ENCODE measurements at places on chromosomes 5 and 9.
A peak's percentile ranks its signal among the peaks of the same experiment; 100 is the strongest.

DNA sequence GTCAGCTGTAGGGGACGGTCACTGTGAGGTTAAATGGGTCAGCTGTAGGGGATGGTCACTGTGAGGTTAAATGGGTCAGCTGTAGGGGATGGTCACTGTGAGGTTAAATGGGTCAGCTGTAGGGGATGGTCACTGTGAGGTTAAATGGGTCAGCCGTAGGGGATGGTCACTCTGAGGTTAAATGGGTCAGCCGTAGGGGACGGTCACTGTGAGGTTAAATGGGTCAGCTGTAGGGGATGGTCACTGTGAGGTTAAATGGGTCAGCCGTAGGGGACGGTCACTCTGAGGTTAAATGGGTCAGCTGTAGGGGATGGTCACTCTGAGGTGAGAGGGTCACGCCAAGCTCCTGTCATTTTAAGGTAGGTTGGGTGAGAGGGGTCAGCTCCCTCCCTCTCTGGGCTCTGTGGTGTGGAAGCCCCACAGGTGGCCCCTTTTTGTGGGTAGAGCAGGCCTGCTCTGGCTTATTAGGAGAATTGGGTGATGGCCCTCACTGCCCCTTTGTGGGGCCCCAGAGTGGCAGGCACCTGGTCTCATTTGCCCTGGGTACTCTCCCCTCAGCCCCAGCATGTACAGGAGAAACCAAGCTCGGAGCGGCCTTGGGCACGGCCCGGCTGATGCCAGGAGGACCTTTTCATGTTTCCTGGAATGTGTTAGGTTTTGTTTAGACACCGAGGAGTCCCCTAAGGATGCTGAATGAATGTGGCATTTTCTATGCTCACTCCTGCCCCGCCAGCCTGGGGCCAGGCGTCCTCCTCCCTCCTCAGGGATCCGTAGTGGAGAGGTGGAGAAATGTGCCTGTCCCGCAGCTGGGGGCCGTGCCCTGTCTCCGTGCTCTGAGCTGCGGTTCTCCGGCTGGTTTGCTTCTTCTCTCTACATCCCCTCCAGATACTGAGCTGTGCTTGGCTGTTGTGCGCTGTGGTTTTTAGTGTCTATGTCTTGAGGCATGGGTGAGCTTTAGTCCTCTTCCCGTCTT is 31.4 kb downstream of the AHRR start:
- no peak for DNase-seq

- no peak for DNase-seq
These were observed 2.6 kb downstream of the SLC2A6 start for GRCh38 chr9:133476036-133476931.

- no peak for DNase-seq
These were observed 84.8 kb upstream of the NEURL1B start for GRCh38 chr5:172556262-172556661.

- no peak for DNase-seq
These were observed 73.8 kb upstream of the RAI14 start for GRCh38 chr5:34582371-34582770.

GRCh38 chr9:112665347-112665746 is 52.6 kb downstream of the INIP start:
- DNase-seq, result no peak

DNA sequence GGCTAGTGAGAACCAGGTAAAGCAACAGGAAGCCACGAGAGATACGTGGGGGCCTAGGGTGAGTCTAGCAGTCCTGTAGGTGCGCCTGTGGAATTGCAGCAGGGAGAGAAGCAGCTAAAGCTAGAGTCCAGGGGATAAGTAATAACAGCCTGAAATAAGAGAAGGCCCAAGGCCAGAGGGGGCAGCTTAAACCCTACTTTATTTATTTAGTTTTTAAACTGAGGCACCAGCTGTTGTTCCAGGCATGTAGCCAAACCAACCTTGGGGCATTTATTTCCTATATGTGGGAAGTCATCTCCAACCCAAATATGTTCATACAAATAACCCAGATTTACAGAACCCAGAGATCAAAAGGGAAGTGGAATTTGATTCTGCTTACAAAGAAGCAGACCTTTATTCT is 93.5 kb downstream of the GLDC start:
- no peak for DNase-seq

DNA sequence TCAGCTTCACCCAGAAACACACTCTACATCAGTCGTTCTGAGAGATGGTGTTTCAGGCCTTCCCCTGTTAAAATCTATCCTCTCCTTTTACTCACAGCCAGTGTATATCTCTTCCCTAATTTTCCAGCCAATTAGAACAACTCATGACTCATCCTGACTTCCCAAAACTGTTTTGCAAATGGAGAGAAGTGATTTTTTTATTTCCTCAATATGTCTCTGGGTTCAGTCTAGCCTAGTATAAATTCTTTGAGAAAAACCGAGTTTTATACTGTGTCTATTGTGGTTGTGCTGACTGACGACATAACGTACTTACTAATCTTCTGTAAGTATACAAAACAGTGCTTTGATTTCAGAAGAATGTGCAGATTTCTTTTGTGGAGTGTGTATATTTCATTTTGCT is 28.4 kb upstream of the CAST start:
- DNase-seq, result no peak

GRCh38 chr5:144194144-144194543 is 23.5 kb downstream of the KCTD16 start:
- DNase-seq, result no peak

DNA sequence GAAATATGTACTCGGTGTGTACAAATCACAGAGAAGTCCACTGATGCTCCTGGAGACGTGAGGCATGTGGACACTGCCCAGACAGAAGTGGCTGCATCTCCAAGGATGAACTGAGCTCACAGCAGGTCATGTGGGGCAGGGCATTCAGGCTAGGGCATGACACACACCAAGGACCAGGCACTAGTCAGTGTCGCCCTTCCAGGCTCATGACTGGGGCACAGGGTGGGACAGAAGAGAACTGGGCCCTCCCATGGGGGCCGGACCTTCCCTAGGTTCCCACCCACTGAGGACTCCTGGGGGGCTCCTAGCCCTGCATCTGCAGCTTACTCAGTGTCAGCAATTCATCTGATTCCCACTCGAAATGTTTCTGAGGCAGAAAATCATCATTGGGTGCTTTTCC is 256.8 kb upstream of the IRX4 start:
- DNase-seq, result no peak

GRCh38 chr5:112434641-112435040 is 15.6 kb upstream of the EPB41L4A start:
- no peak for DNase-seq

GRCh38 chr5:129593525-129593924 is 133.4 kb downstream of the ADAMTS19 start:
- DNase-seq, result no peak

DNA sequence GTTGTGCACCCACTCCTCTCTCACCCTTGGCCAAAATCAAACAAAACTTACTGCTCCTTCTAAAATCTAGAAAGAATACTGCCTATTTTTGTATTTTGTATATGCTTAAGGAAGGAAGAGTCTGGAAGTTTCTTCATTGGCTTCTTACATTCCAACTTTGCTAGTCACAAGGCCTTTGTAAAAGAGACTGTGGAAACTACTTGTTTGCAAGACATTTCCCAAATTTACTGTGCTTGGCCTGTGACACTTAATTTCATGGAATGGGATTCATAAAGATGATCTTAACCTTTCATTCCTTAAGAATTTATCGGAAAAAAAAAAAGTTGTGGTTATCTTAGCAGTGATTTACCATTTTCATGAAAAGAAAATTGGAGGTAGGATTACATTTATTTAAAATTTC is 208.9 kb downstream of the VPS13A start:
- DNase-seq, result no peak

DNA sequence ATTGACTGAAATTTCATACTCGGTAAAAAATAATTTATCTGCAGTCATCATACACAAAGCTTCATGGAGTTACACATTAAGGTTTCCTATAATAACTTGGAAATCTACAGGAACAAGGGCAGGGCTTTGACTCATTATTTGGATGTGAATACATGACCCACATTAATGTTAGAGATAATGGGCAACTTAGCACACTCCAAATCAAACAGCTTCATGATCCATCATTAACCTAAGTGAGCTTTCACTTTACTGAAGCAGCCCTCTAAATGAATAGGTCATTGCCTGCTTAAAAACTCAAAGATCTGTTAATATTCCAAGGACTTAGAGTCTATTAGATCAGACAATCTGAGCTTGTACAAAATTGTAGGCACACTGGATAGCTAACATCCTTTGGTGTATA is 9.0 kb downstream of the CDH12 start:
- no peak for DNase-seq

GRCh38 chr5:68304421-68305052 is 89.0 kb downstream of the PIK3R1 start:
- DNase-seq, result peak; percentile 15

- DNase-seq, result no peak
These were observed 23.8 kb upstream of the SLC46A2 start for GRCh38 chr9:112914524-112914923.

DNA sequence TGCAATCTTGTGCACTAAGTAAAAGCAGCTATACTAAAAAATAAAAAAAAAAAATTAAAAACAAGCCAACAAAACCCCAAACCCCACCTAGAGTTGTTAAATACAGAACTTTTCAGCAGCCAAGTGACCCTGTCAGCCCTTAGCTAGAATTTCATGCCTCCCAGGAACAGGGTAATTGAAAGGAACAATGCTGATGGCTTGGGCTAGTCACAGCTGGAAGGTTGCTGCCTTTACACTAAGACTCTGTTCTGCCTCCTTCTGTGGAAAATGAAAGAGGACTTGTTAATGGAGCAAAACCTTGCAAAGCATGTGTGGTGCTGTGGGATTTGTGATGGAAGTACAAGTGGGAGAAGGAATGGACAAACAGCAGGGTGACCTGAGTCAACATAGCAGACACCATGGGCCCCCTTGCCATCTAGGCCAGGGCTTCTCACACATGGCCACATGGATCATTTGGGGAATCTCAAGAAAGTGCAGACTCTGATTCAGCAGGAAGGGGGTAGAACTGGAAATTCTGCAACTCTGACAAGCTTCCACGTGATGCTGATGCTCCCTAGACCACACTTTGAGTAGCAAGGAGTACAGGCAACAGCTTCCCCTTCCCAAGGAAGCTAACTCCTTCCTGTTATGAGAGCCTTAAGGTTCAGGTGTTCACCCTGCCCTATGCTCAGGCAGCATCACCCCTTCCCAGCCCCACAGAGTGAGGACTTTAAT is 14.9 kb upstream of the TMEM252 start:
- DNase-seq, result no peak

DNA sequence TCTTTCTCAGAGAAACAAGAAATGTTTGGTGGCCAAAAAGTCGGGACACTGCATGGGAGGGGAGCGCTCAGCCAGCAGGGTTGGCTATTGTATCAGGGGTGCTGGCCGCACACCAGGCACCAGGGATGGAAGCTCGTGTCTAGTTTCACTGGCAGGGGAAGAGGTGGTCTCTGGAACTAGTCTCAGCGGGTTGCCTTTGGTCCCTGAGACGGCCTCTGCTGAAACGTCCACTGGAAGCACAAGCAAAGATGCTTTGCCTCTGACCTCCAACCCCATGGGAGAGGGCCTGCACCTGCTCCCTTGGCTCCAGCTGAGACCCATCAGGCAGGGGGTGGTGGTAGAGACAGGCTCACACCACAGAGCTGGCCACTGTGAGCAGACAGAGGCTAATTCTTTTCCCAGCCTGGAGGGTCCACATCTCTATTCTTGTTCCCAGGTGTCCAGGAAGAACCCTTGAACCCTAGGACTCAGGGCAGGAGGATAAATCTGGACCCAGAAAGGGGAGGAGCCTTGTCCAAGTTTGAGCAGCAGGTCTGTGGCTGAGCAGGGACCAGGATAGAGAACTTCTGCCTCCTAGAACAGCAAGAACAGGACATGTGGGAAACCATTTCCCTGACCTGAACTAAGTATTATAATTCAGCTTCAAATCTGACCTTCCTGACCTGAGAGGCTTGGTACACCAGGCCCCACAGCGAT is 102.6 kb downstream of the RGS3 start:
- DNase-seq, result no peak

- no peak for DNase-seq
These were observed 317.3 kb downstream of the GADD45G start for GRCh38 chr9:89922099-89922498.

GRCh38 chr9:98185611-98186171 is 6.7 kb downstream of the CORO2A start:
- no peak for DNase-seq

DNA sequence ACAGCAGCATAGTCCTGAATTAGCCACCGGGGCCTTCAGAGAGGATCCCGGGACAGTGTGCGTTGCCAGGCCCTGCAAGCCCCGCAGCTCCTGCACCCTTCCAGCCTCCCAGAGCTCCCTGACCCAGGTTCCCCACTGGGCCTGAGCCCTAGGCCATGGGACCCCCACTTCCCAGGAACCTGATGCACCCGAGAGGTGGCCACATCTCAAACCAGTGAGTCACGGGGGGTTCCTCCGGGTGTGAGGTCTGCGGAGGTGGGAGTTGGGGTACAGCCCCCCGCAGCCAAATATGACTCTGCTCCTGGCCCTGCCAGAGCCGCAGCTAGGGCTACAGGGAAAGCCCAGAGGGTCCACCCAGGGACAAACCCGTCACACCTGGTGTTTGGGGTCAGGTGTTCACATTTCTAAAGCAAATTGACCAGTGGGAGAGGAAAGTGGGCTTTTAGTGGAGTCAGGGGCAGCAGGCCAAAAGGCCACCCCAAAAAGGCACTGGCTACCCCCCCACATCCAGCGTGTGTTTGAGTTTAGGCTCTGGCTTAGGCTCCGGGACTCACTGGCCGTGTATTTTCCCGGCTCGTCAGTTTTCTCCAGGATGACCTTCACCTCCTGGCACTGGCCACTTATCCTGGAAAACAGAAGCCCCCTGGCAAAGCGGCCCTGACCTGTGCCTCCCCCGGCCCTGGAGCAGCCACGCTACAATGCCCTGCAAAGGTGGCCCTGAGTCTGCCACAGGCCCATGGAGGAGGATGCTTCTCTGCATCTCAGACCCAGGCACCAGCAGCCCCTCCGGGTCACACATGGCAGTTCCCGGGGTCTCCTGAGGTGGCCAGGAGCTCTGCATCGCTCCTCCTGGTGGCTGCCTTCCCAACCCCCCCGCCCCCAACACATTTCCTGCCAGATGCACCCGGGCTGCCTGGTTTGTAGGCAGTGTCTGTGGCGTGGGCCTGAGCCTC is 17.4 kb upstream of the OBP2B start:
- no peak for DNase-seq

GRCh38 chr5:147234825-147235635 is at the start of gene STK32A:
Gene STK32A, plus strand, starts transcription at chr5:147235026. Its CDS starts 4,609 bp downstream, at chr5:147239635.
- DNase-seq, result no peak

DNA sequence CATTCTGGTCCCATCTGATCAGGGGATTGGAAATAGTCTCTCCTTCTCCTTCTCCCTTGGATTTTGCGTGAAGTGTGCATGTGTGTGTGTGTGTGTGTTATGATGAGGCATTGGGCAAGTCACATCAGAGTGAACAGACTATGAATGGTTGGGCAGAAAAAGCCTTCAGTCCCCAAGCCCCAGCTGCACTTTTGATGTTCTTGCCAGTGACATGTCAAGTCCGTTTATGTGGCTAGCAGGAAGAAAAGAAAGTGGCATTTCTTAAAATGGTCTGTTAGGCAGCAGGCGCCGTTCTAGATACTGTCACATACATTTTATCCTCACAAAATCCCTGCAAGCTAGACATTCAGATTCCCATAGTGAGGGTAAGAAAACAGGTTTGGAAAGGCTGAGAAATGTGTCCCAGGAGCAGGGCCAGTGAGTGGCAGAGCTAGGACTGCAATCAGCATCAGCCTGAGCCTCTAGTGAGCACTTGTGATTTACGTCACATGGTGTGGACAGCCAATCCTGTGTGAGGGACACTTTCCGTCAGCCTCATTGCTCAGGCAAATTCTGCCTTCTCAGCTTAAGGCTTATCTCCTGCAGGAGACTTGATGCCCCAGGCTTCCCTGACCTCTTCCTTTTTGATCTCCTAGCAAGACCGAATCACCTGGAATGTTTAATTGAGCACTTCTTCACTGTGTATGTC is 60.4 kb downstream of the GLRA1 start:
- DNase-seq, result no peak

- peak; percentile 74 for DNase-seq
These were observed 80.1 kb downstream of the F2RL2 start for GRCh38 chr5:76542887-76543690.

Data from activated CD4-positive, alpha-beta T cell treated with anti-CD3 and anti-CD28 coated beads for 48 hours (primary cell).